ENCODE measurements at places on chromosomes 7 and 10.
A peak's percentile ranks its signal among the peaks of the same experiment; 100 is the strongest.

DNA sequence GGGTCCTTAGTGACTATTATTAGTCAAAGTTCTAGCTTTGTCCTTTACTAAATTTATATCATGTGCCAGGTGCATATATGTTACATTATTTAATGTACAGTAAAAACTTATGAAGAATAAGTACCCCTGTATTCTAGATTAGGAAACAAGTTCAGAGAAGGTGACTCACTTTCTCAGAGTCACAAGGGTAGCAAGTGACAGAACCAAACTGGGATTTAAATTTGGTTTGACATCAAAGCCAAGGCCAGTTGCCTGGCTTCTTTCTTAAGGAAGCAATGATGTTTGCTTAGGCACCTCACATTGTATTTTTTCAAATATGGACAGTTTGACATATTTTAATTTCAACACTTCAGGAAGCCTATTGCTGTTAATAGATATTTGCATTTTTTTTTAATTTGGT is 2.5 kb downstream of the LSM8 start:
- peak; percentile 21 for DNase-seq

GRCh38 chr7:108613147-108613948 is 43.7 kb downstream of the DNAJB9 start:
- peak; percentile 56 for DNase-seq

DNA sequence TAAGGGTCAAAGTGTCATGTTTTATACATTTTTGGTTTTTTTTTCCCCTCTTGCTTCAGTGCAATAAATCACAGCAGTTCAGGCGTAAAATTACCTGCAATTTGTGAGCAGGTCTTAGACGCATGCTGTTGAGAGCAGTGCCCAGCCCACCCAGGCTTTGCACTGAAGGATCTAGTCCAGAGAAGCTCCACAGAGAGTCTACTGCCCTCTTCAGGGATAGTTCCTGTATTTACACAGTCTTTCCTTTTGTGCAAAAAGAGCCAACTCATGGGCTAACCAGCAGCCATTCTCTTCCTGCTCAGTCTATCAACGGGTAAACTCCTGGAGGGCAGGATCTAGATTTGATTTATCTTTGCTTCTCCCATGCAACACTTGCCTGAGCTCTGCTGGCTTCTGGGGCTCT is 82.2 kb upstream of the NAMPT start:
- DNase-seq, result peak; percentile 58

DNA sequence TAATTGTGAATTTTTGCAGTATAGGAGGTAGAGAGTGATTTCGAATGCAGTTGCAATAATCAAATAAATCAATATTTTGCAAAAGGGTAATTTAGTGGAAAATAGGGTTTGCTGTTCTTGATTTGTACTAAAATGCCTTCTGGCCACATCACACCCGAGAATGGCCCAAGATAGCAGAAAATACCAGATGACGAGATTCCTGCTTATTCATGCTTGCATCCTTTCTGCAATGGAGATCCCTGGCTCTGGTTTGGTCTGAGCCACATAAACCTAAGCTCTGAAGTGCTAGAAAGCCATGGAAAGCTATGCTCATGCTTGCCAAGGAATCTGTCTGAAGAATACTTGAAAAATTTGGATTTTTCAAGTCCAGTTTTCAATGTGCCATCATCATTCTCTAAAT is 634.2 kb upstream of the COBL start:
- DNase-seq, result no peak

DNA sequence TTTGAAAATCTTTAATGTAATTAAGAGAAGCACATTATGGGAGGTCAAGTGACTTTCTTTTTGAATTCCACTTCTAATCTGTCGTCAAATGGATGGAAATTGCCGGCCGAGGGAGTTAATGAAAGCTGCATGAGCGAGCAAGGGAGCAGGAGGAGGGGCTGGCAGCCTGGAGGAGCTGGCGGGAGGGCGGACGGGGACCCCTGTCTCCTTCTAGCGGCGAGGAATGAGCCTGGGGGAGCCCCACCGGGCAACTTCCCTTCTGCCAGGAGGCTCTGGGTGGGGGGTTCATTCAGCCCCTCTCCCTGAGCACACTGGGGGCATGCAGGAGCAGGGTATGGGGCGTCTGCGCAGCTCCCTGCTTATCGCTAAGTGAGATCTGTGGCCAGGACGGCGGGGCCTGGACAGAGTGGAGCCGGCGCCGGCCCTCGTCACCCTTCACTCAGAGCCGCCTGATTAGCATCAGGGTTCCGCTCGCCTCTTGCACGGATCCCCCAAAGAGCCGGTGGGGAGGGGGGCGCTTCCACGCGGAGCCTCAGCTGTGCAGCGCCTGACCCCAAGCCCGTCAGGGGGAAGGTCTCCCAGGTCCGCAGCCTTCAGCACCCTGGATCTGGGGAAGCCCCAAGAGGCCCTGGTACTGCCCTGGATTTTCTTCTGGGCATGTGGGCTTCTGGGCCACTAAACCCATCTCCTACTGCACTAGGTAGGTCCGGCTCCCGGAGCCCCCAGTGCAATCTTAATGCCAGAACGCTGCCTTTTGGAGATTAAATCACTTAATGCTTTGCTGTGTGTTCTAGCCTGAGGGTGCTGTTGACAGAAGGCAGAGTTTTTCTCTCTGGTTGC is 680.8 kb downstream of the LRMDA start:
- no peak for DNase-seq

GRCh38 chr10:62681211-62681940 is 123.1 kb upstream of the ADO start:
- peak; percentile 22 for DNase-seq

DNA sequence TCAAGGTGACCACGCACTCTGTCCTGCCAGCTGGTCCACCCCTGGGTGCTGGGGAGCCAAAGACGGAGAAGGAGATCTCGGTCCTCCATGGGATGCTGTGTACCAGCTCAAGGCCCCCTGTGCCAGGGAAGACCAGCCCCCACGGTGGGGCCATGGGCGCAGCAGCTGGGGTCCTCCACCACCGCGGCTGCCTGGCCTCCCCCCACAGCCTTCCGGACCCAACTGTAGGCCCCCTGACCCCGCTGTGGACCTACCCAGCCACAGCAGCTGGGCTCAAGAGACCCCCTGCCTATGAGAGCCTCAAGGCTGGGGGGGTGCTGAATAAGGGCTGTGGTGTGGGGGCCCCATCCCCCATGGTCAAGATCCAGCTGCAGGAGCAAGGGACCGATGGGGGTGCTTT is 5.4 kb downstream of the NYAP1 start:
- no peak for DNase-seq

DNA sequence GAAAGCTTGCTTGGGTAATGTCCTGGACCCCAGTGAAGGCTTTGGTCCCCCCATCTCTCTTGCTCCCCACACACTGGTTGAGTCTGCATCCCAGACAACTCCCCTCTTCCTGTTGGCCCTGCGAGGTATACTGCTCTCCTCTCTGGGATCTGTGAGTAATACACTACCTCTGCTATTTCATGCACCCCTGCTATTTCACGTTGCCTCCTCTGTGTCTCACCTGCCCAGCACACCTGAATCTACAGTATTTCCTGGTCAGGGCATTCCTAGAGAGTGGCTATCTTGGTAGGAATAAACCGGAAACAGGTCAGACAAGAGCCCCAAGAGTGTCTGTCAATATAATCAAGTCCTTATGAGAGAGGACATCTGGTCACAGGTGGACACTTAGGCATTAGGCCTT is 114.3 kb upstream of the ODAD2 start:
- no peak for DNase-seq

DNA sequence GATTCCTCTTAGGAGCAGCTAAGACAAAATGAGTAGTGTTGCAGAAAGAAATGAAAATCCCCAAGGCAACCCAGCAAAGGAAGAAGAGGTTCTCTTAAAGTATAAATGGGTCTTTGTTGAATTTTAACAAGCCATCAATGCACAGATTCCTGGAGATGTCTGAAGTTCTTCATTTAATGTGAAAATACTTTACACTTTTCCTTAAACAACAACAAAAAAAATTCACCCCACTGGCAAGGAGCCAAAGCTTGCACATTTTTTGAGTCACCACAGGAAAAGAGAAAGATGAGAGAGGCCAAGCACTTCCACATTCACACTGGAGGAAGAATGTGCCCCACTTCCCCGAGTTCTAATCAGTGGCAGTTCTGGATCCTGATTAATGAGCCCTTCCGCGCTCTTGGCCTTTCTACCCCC is 286.4 kb upstream of the MEOX2 start:
- DNase-seq, result peak; percentile 41

DNA sequence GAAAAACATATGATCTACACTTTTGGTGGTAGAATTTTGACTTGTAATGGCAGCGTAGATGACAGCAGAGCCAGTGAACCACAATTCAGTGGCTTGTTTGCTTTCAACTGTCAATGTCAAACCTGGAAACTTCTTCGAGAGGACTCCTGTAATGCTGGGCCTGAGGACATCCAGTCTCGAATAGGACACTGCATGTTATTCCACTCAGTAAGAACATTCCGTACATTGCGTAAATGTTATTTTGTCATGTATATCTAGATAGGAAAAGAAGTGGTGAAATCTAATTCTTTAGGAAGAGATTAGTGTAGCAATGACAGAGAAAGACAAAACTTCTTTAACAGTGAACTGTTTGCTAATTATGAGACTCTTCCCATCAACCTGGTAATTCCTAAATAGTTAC is 112.9 kb downstream of the PODXL start:
- DNase-seq, result no peak

- DNase-seq, result no peak
Measured at GRCh38 chr10:31607481-31607880, 288.5 kb downstream of the ZEB1 start.

GRCh38 chr7:2541291-2542010 is 13.9 kb downstream of the BRAT1 start:
- no peak for DNase-seq

GRCh38 chr10:11104772-11105675 is 87.4 kb downstream of the CELF2 start:
- DNase-seq, result no peak

DNA sequence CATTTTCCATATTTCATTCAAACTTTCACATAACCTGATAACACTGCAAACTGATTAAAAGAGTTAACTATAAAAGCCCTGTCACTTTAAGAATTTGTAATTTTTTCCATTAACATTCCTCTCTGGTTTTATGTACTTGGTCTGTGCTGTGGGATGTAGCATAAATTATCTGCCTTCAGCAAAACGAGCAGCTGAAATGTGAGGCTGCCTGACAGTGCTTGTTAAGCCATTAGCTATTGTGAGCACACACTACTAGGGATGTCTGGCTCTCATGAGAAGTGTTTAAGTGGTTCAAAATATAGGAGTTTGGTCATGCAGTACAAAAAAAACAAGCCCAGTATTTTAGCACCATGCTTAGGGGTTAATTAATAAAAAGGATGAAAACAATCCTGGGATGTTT is 63.0 kb downstream of the HOXA1 start:
- peak; percentile 34 for DNase-seq

DNA sequence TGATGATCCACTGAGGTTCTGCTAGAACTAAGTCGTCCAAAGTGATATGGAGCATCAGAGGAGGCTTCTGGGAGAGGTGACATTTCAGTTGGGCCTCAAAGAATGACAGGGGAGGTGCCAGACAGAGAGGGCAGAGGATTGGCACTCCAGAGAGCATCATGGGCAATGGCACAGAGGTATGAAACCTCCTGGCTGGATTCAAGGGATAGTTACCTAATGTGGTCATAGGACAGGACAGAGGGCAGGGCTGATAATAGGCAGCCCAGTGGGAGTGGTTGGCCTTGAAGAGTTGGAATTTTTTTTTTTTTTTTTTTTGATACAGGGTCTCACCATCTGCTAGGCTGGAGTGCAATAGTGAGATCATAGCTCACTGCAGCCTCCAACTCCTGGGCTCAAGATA is 7.6 kb downstream of the SRRM3 start:
- DNase-seq, result no peak

- no peak for DNase-seq
Measured at GRCh38 chr10:18290651-18291313, 150.6 kb downstream of the CACNB2 start.

- peak; percentile 78 for DNase-seq
Measured at GRCh38 chr10:688312-689120, 952 bp downstream of the DIP2C start.

DNA sequence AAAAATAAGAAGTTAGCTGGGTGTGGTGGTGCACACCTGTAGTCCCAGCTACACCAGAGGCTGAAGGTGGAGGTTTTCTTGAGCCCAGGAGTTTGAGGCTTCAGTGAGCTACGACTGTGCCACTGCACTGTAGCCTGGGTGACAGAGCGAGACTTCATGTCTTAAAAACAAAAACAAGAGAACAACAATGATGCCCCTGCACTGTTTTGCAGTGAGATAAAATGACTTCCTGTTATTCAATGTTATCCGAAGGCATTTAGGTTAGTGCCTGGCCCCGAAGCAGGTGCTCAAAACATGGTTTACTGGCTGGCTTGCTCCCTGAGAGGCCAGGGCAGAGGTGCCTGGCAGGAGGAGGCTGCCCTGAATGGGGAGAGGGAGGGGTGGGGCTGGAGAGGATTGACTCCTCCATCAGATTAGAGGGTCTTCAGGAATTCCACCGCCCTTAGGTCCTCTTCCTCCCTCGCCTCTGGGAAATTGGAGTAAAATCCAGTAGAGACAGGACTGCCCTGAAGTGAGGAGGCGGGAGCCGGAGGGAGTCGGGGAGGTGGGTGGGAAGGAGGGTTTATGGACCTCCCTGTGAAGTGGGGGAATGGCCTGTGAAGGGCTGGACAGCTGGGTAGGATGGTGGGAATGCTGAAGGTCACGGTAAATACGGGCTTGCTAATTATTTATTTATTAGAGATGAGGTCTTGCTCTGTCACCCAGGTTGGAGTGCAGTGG is 6.8 kb upstream of the CLDN4 start:
- DNase-seq, result no peak

GRCh38 chr10:69668721-69669120 is 38.7 kb downstream of the FAM241B start:
- no peak for DNase-seq

DNA sequence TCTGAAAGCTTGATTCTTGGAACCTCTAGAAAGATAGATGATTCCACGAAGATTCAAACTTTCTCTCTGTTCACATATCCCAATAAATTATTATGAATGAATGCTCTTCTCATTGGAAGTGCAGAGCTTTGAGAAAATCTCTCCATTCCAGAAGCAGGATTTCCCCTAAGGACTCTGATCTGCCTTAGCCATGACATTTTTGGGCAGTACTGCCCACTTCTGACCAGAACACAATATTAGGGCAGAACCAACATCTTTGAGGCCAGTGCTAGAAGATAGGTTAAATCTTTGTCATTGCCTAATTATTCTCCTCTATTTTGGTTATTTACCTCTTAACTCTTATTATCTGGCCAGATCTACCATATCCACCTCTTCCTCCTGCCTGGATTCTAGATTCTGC is 49.9 kb downstream of the ARMC3 start:
- DNase-seq, result no peak

DNA sequence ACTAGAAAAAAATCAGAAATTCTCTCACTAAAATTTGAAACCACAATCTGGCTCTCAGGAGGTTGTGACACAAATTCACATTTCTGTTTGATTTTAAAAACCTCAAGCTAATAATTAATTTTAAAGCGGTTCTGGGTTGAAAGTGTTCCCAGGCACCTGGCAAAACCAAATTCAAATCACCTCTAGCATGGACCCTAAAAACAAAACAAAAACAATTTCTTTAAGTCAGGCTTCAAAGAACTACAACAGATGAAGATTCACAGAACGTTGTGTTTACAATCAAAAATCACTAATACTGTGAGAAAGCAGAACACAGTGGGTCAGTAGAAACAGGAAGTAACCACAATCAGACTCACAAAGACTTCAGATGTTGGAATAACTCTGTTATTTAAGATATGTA is 7.2 kb upstream of the RELN start:
- DNase-seq, result no peak
